Stimulated activated CD8-positive, alpha-beta memory T cell treated with anti-CD3 and anti-CD28 coated beads, Interleukin-7, amount 100 ng/mL, for 48 hours (primary cell): ENCODE measurements at places on chromosomes 3 and 15.
A peak's percentile ranks its signal among the peaks of the same experiment; 100 is the strongest.

- DNase-seq: no peak
Observed at GRCh38 chr3:31371484-31372177, 161.1 kb upstream of the STT3B start.

GRCh38 chr3:195119461-195120266 is 151.3 kb downstream of the XXYLT1 start:
- DNase-seq: no peak

DNA sequence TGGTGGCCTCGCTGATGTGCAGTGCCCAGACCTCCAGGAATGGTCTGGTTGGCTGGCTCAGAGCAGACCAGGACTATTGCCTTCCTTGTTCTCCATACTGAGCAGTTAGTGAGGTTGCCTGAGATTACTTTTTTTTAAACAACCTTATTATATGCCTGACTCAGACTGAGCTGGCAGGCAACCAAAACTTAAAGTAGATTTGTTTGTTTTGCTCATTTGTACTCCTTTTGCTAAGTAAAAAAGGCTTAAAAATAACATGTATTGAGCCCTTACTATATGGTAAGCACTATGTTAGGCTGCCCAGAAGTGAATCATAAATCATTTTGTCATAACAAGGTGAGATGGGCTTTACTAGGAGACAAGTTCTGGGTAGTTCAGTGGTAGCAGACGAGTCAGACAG is 92.4 kb downstream of the GHSR start:
- no peak for DNase-seq

DNA sequence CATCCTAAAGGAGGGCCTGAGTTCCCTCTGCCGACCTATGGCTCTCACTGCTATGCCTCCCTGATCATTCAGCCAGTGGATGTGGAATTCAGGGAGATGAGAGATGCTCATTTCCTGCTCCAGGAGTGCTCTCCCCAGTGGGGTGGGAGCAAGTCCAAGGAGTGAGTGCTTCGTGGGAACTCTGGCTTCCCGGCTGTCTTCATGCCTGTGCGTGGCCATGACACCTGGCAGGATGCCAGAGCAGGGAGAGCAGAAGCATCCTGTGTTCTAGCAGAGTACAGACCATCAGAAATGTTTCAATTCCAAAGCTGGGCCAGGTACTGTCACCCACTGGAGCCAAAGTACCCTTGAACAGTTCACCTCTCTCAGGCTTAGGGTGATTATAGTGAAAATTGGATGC is 45.1 kb downstream of the APH1B start:
- DNase-seq: no peak

GRCh38 chr3:171777596-171777995 is 32.7 kb downstream of the PLD1 start:
- no peak for DNase-seq

DNA sequence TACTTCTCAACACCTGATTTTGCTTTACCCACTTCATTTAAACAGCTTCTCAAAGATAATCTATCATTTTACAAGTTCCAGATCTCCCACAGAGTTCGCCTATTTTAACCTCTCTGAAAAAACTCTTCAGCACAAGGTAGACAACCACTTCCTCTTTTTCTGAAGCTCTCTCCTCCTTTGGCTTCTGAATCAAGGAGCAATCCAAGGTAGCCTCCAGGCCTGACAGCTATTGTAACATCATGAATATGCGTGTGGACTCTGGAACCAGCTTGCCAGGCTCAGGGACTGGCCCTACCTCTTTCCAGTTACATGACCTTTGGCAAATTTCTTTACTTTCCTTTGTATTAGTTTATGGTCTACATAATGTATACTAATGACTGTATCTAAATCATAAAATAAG is 405.9 kb upstream of the ZNF385D start:
- DNase-seq: no peak

DNA sequence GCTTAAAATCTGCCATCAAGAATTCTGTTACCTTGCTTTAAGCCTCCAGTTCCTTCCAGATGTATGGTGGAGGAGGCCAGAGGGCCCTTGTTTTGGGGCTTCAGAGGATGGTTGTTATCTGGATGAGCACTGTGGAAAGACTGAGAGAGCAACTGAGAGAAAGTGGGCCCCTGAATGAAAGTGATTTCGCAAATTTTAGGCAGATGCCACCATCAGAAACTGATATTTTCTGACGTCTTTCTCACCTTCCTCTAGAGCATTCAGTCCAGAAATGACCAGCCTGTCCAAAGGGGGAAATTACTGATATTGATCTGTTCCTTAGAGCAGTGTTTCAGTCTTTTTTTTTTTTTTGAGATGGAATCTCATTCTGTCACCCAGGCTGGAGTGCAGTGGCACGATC is 13.4 kb downstream of the B3GNT5 start:
- DNase-seq: no peak

- no peak for DNase-seq
Observed at GRCh38 chr3:107630779-107631178, 108.0 kb downstream of the BBX start.

DNA sequence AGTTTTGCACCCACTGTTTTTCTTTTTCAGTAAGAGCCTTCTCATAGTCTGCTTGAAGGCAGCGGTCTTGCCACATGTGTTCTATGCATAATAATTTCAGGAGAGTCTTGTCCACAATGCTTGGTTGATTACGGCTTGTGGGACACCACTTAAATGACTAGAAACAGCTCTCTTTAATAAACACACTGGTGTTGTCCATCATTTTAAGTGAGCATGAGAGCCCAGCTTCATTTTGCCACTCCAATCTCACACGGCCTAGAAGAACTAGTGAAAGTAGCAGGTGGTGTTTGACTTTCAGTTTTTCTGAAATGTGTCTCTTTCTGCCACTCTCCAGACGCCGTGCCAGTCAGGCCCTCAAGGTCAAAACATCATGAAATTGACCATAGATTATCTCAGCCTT is 292.1 kb downstream of the LPP start:
- DNase-seq: no peak

DNA sequence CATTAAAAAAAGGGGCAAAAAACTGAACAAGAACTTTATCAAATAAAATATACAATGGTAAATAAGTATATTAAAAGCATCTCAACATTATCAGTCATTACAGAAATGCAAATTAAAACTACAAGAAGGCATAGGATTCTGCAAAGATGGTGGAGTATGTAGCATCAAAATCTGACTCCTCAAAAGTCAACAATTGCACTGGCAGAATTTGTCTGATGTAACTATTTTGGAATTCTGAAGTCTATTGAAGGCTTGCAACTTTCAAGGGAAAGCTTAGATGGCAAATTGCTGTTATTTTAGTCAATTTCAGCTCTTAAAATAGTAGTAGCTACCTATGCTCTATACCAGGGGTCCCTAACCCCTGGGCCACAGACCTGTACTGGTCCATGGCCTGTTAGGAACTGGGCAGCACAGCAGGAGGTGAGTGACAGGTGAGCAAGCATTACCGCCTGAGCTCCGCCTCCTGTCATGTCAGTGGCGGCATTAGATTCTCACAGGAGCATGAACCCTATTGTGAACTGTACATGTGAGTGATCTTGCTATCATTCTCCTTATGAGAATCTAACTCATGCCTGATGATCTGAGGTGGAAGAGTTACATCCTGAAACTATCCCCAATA is 107.6 kb downstream of the TGFBR2 start:
- no peak for DNase-seq

- DNase-seq: no peak
Observed at GRCh38 chr15:86203462-86203861, 123.8 kb downstream of the AGBL1 start.

GRCh38 chr3:15458212-15458780 is 30.9 kb downstream of the EAF1 start:
- DNase-seq: no peak

DNA sequence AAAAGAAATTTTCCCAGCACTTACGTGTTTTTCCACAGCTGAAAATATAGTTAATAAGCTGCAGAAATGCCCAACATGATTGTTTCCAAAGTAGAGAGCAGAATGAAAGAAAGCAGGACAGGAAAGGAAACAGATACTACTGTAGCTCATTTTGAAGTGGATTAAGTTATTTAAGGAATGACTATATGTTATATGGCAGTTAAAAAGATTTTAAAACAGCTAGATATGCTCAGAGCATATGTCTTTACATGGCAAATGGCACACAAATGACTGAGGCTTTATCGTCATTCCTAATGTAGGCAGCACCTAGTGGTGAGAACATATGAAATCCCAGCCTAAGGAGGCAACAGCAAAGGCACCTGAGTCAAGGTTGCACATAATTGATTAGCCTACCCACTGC is 106.6 kb upstream of the SEMA6D start:
- no peak for DNase-seq

DNA sequence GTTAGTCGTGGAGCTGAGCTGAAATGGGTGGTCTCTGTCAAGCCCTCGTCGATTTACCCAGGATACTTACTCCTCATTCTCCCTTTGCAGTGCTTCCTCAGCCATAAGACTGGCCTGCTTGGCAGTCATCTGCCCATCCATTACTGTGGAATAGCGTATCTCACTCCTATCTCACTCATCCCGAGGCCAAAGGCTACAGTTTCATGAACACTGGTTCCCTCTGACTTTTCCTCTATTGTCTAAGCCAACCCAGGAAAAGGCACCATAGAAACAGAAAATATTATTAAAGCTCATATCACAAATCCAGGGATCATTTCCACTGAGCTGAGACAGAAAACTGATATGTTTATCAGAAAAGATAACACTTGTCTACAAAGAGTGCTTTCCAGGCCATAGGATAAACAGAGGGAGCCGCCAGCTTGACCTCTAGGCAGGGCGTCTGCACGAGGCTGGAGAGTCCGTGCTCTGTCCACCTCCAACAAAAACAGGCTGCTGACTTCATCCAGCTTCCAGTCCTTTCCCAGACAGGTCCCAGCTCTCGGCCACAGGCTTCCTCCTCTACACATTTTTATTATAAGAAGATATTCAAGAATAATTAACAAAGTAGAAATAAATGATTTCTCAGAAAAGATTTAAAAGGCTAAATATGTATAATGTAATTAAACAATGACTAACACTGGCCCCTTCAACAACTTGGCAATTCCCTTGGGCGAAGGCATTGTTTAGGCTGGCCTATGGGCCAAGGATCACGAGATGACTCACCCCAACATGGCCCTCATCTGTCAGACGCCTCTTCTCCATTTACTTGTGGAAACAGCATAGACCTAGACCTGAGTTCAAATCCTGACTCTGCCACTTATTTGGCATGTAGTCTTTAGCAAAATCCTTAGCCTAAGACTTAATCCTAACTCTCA is 27.4 kb upstream of the BOC start:
- DNase-seq: no peak

GRCh38 chr3:56792193-56792592 is 9.6 kb downstream of the ARHGEF3 start:
- no peak for DNase-seq

DNA sequence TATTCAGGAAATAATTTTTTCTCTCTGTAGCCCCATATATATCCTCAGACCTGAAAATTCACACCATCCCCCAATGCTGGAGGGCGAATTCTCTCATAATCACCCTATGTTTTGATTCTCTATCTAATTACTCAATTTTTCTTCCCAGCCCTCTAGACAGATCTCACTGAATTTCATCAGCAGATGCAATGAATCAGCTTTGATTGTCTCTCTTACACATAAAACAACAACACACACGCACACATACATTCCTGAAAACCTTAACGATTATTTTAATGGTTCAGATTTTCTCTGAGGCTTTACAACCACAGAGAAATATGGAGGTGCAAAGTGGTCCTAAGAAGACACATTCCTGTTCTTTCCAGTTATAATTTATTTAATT is 11.1 kb downstream of the RBMS3 start:
- no peak for DNase-seq

DNA sequence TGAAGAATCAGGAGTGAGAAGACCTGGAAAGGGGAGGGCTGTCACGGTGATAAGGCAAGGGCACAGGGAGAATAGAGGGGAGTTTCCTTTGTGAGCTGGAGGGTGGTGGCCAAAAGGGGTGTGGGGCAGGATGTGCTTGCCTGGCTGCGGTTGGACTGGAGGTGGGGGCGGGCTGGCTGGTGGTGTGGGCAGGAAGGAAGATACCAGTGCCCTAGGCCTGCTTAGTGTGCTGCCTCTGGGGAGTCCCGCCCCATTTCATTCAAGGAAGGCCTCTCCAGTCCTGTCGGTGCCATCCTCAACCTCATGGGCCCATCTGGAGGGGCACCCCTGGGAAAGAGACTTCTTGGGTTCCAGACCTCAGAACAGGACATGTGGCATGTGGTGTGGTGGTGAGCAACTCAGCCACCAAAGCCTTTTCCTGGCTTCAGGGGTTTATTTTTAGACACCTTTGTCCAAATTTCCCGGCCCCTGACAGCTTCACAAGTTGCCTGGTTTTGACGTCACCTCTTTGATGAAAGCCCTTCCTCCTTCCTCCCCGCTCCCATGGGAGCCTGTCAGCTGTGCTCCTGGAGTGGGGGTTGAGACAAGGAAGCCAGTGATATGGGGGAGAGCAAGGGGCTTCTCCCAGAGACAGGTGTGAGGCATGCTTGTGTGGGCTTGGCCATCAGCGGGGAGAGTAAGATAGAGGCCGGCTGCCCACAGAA is 15.6 kb downstream of the TEX264 start:
- peak; percentile 85 for DNase-seq

- no peak for DNase-seq
Observed at GRCh38 chr3:156492801-156493261, 62.1 kb downstream of the SSR3 start.

GRCh38 chr3:152197937-152198336 is 70.8 kb upstream of the MBNL1 start:
- no peak for DNase-seq

GRCh38 chr3:168052515-168052914 is 43.2 kb downstream of the GOLIM4 start:
- no peak for DNase-seq

DNA sequence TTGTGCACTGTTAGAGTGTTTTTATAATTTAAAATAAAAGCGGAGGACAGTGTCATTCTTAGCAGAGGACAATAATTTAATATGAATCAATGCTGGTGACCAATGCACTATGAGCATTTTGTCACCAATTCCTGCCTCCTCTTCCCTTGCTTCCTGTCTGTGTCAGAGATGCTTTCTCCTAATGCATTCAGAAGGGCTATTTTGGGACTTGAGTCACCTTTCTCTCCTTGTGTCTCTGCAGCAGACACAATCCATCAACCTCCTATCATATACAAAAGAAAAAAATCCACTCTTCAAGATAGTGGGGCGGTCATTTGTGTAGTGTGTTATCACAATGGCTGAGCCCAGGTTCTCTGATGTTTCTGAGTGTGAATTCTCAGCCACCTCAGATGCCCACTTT is 191.9 kb upstream of the VEPH1 start:
- no peak for DNase-seq

- DNase-seq: no peak
Observed at GRCh38 chr3:169028716-169029115, 634.8 kb downstream of the MECOM start.

DNA sequence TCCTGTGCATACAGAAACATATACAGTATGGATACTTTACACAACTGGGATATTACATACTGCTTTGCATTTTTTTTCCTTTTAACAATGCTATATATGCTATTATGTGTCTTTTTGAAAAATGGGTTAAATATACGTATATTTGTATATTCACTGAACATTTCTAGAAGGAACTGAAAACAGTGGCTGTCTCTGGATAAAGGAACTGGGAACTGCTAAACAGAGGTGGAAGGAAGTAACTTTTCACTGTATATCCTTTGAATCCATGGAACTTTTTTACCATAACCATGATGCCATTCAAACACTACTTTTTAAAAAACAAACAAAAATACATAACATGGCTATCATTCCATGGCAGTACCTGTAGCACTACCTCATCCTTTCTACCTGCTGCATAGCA is 1.8 kb downstream of the MTFMT start:
- no peak for DNase-seq
